NCI-H1417 treated with DMSO at 0.1 percent for 48 hours (cell line): ENCODE measurements at places on chromosomes 3 and 15.

GRCh38 chr3:28349469-28350000 lies 911 bp upstream of the AZI2 start:
- no peak for DNase-seq

DNA sequence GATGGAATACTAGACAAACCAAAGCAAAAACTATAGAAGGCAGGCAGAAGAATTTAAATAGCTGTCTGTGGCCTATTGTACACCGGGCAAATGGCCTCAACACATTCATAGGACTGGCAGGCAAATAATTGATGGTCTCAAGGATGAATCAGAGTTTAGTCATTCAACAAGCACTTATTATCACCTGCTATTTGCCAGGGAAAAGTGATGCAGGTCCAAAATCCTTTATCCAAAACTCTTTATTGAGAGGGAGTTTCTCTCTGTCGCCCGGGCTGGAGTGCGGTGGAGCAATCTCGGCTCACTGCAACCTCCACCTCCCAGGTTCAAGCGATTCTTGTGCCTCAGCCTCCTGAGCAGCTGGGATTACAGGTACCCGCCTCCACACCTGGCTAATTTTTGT lies 2.3 kb downstream of the EIF2AK4 start:
- DNase-seq = no peak

GRCh38 chr3:146513386-146514051 lies 30.9 kb downstream of the PLSCR1 start:
- DNase-seq = no peak

- no peak for DNase-seq
Observed at GRCh38 chr15:67878712-67879206, 38.9 kb upstream of the RNU6-1 start.

DNA sequence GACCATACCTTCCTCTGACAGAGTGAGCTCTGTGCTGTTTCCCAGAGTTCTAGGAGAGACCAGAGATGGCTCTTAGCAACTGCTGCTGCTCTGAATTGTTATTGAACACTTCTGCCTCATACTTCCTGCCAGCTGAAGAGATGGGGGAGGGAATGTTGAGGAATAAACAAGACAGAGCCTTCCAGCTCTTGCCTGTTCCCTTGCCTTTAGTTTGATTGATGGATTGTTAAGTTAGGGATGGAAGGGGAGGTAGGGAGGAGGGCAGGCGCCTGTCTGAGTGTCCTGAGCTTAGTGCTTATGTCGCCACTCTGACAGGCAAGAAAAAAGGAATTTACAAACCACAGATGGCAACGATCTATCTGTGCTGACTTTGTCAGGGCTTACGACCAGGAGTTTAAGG lies 42.8 kb downstream of the ZNF609 start:
- DNase-seq = no peak

DNA sequence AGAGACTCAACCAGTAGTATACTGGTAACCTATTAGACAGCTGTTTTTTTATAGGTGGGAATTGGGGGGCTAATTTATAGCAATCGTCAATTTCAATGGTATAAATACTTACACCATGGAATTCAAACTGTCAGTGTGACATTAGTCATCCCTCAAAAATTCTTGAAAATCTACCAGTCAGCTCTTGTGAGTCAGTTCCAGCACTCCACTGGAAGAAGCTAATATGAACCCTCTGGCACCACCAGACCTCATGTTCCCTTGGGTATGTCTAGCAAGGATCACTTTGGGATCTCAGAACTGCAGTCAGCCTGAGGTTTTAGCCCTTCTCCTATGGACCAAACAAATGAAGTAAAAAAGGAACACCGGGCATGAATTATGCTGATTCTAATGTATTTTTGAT lies 11.8 kb upstream of the UACA start:
- DNase-seq = no peak

GRCh38 chr15:87477737-87478686 lies 778.5 kb downstream of the NTRK3 start:
- DNase-seq = peak; percentile 61

GRCh38 chr15:80679804-80680175 lies 15.3 kb upstream of the ABHD17C start:
- no peak for DNase-seq

DNA sequence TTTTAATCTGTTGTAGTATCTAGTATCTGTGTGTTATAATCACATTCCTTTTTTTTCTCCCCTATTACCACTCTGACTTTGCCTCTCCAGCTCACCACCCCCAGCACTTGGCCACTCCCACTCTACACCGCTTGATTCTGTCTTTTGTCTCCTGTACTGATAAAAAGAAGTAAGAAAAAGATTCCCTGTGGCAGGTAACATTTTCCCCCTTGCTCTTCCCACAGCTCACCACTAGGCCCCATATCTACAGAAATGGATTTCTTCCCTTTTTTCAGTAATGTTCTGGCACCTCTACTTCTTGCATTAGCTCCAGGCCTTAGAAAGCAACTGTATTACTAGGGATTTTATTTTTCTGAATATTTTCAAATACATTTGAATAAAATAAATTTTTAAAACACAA lies 25.6 kb downstream of the KCNH8 start:
- DNase-seq = no peak

- peak; percentile 96 for DNase-seq
Observed at GRCh38 chr15:69468241-69469121, 15.9 kb downstream of the RPLP1 start.

DNA sequence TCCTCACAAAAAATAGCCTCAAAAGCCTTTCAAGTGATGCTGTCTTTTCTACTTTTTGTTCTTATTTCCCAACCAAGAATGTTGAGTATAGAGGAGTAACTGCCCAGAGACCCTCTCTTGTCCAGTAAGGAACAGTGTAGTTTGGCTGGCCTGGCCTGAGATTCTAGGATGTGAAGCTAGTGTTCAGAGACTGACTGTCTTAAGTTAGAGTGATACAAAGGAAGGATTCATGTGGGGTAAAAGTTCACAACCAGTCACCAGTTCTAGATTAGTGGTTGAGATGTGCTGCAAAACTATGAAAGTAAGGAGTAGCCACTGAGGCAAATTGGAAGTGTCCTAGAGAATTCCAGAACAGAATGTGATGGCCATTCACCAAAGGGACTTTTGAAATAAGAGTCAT lies 49.1 kb downstream of the RSRC1 start:
- DNase-seq = no peak

DNA sequence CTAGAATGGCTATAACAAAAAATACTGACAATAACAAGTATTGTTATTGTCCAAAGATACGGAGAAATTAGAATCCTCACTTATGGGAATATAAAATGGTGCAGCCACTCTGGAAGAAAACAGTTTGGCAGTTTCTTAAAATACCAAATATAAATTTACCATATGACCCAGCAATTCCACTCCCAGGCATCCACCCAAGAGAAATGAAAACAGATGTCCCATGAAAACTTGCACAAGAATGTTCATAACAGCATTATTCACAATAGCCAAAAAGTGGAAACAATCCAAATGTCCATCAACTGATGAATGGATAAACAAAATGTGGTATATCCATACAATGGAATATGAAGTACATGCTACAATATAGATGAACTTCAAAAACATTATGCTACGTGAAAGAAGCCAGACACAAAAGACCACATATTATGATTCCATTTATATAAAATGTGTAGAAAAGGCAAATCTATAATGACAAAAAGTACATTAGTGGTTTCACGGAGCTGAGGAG lies 9.4 kb downstream of the AAGAB start:
- no peak for DNase-seq

GRCh38 chr3:78846718-78847117 lies 921.1 kb downstream of the ROBO1 start:
- no peak for DNase-seq

GRCh38 chr15:42594095-42594494 lies 18.7 kb downstream of the STARD9 start:
- DNase-seq = no peak

- no peak for DNase-seq
Observed at GRCh38 chr3:4551794-4552442, 58.8 kb downstream of the ITPR1 start.

GRCh38 chr3:13666781-13667709 lies 118.1 kb downstream of the FBLN2 start:
- no peak for DNase-seq

DNA sequence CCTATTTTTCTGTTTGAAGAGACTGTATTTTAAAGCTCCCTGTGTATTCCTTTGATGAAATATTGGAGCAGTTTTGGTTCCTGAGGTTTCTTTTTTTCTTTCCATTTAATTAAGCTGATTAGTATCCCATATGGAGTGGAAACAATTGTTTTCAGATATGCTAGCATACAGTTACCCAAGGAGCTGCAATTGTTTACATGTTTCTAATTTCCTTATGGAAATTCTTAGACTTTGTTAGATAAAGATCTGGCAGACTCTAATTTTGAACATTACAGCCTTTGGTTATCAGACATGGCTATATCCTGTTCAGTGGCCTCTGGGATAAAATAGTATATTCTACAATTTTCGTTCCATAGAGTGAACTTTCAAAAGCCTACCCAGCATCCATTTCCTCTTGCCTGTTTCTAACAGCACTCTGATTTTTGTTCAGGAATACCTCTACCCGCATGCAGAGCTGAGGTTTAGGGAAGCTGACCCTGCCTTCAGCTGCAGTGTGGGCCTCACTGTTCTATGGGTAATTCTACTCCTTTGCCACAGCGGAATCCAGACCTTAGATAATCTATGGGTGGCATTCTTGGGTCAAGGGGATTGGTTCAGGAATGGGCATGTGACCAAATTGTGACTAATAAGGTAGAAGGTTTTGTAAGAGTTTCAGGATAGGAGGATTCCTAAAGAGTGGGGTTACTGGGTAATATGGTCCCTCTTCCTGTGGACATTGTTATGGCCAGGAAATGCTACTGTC lies 161.1 kb upstream of the ANKRD28 start:
- no peak for DNase-seq

DNA sequence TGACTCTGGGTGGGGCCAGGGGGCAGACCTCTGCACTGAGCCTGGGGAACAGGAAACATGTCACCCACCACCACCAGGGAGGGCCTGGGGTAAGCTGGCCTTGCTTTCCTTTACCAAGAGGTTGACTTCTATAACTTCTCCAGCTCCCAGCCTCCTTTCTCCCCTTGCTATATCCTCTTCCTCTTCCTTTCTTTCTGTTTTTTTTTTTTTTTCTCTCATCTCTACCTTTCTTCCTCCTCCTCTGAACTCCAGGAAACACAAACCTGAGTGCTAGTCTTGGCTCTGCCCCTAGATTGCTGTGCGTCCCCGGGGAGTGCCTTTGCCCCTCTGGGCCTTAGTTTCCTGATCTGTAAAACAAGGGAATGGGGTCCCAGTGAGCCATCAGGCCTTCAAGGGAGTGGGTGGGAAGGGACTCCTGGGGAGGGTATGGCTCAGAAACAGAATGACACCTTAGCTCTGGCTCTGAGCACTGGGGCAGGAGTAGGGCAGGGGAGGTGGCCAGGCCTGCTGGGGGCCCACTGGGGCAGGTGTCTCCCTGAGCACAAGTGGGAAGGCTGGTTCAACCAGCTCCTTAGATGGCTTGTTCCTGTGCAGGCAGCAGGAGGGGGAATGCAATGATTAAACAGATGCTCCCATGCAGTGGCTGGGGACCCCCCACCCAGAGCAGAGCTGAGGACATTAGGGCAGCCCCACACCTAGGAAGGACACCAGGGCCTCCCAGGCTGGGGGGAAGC lies 4.3 kb downstream of the SNX33 start:
- DNase-seq = no peak

GRCh38 chr3:12194209-12194608 lies 35.5 kb upstream of the TIMP4 start:
- DNase-seq = no peak
